ENCODE measurements at places on chromosomes 4 and X. TPM values are rescaled to one million over a fixed set of nuclear protein-coding genes. Genes with fewer than 3 reads are reported as not detected.

DNA sequence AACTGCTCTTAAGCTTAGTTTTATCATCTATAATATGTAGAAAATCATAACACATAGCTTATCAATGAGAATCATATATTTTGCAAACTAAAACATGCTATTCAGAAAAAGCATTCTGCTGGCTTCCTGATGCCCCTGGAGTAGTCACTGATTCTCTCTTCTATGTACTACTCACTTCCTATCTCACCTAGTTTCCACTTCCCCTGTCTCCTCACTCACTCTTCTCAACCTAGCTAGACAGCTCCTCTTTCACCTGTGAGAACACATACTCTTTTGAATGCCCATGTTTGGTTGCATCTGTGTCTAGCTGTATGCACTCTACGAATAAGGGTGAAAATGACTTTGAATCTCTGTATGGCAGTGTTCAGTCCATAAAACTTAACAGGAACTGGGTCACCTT lies 9.3 kb downstream of the TMEM144 start:
- no peak for DNase-seq

DNA sequence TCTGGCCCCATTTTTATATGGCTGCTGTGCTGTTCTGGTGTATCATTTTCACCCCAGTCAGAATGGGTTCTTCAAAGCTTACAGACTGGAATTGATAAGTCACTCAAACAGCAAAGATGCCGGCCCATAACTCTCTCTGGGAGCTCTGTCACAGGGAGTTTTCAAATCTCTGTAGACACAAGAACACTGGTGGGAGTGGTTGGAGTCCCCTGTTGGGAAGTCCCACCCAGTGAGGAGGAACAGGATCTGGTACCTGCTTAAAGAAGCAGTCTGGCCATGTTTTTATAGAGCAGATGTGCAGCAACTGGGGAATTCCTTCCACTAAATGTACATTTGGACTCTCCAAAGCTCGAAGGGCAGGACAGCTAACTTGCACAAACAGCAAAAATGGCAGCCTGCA lies 69.3 kb upstream of the UGT2B7 start:
- no peak for DNase-seq

DNA sequence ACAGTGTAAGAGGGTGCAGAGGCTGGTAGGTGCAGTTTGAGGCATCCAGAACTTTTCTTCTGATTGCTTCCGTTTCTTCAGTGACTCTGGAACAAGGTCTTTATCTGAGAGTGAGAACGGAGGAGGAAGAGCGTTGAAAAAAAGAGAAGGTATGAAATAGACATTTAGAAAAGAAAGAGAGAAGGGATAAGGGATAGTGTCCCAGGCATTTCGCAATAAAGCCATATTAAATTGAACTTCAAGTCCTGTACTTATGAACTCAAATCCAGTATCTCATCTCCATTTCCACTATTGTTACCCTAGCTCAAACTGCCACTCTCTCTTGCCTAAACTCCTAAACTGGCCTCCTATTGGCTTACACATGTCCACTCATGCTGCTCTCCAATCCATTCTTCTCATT lies 36.7 kb downstream of the NPY2R start:
- no peak for DNase-seq

GRCh38 chr4:60683357-60683756 lies 516.8 kb upstream of the ADGRL3 start:
- no peak for DNase-seq

DNA sequence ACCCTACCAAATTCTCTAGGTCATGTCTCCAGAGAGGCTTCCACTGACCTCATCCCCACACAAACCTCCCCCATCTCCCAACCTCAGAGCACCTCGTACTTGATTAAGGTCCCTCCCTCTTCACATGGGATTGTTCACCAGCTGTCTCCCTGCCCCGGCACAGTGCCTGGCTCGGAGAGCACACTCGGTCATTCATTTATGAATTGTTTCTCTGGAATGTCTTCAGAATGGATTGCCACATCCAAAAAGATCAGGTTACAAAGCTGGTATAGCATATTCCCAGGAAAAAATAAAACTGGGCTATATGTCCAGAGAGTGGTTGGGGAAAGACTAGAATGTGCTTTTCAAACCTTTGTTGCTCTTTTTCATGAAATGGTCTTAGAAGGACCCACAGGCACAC lies 21.6 kb downstream of the JAKMIP1 start:
- DNase-seq, result no peak

The RLIM gene
- 25.7 TPM for total RNA-seq

The MBNL3 gene
- total RNA-seq, result 15.6 TPM

The PDZD4 gene
- total RNA-seq, result 2.6 TPM

Data from omental fat pad (tissue), 4 donors.